D721Med (cell line): ENCODE measurements at places on chromosomes 5 and 9.

- peak; percentile 26 for DNase-seq
Measured at GRCh38 chr5:18281947-18282581, 647.8 kb downstream of the TAF11L14 start.

DNA sequence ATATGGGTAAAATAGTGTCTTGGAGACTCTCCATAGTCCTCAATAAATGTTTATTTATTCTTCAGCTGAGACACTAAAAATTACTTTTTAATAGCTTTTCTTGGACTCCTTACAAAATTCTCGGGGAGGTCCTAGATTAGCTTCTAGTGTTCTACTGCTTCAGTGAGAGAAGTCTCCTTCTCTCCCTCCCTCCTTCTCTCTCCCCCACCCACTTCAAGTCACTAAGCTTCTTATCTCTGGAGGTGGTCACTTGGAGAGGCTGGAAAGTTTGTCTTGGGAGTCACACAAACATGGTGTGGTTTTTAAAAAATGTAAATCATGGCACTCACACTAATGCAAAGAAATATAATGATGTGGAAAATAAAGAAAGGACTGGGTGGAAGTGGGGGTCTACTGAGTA is 64.1 kb downstream of the SEMA6A start:
- no peak for DNase-seq

DNA sequence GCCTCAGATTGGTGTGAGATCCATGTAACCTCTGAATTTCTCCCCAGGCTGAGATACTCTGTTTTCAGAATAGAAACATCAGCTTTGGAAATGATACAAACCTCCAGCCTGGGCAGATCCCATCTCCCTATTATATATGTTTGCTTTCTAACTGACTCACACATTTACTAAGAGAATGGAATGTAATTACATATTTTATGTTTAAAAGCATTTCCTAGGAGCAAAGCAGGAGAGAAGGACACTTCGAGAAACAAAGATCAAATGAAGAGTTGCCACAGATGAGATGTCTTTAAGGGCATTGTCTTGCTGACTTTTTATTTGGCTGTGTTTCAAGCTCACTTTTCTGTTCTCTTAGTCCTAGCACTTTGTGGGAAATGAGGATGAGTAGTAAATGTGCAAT is 96.3 kb downstream of the CDH18 start:
- no peak for DNase-seq

DNA sequence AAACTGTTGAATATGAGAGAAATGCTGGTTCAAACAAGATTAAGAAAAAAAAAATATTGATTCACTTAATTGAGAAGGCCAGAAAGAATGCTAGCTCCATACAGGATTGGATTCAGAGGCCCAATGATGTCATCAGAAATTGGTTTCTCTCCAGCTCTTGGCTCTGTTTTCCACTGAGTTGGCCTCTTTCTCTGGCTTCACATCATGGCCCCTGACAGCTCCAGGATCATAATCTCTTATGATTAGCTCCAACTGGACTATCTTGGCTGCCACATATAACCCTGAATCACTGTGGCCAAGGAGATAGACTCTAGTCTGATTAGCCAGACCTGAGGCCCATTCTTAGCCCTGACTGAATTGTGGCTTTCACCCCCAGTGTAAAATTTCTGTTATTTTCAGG is 244.7 kb upstream of the GRAMD2B start:
- no peak for DNase-seq

DNA sequence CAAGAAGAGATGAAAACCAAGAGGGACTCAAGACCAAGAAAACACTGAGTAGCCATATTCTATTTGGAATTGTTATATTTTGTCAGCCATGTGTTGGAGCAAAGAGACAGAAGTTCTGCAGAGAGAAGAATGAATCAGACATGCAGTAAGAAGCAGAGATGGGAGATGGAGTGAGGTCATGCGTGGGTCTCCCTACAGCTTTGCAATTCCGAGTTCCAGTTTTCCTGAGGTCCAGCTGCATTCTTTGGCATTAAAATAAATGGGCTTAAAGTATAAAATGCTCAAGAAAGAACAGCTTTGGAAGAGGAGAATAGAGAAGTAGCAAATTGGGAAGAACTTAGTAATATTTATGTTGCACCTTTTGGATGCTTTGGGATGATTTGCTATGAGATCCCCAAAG is 361.6 kb downstream of the NPR3 start:
- no peak for DNase-seq

- no peak for DNase-seq
Measured at GRCh38 chr5:25694801-25695200, 1050.0 kb upstream of the CDH10 start.

GRCh38 chr9:306907-307306 is 92.2 kb downstream of the DOCK8 start:
- no peak for DNase-seq

- DNase-seq = no peak
Measured at GRCh38 chr5:128629157-128629556, 91.1 kb upstream of the FBN2 start.

- no peak for DNase-seq
Measured at GRCh38 chr5:140118302-140118936, 4.5 kb downstream of the PURA start.

- no peak for DNase-seq
Measured at GRCh38 chr9:73347123-73347522, 195.5 kb downstream of the ANXA1 start.

DNA sequence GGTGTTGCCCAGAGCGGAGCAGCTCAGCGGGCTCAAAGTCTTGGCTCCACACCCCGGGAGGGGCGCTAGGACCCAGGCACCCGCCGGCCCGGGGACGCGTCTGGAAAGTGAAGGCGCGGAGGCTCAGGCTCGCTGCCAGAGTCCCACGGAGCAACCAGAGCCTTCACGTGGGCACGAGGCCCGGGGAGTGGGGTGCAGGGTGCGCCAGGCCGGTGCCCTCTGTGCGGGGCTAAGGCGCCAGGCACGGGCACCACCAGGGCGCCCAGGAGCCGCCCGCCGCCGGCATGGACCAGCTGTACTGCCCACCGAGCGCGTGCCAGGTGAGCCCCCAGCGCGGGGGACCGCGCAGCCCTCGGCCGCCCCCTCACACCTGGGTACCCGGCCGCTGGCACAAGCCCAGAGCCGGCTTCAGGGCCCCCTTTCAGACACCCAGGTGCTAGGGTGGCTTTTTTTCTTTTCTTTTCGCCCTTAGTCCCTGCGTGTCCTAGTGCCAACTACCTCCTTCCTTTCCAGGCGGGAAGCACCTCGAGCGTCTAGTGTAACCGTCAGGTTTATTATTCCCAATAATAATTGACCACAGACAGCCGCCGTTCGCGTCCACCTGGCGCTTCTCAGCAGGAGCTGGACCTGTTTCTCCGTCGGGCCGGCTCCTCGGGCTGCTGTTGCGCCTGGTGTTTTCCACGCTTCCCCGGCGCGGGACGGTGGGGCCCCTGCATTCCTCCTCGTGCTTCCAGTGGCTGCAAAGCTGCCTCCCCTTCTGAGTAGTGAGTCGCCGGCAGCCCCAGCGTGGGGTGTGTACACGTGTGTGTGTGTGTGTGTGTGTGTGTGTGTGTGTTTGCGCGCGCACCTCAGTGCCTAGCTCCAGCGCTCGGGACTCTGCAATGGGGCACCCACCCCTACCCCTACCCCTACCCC is 30.1 kb upstream of the PDE8B start:
- no peak for DNase-seq

DNA sequence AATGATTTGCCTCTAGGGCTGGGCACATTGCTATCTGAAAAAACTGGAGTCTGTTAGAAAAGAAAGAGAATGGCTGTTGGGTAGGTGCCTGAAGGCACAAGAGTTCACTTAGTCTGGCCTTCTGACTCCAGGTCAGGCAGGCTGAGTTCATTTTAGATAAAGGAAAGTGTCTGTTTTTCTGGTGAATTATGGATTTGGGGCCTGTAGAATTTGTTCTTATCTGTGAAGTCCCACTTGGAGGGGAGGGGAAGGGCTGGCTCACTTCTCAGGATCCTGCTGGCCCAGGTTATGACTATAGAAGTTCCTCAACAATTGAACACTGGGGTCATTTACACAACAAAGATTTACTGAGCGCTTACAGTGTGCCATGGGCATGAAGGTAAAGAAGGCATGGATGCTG is 11.5 kb upstream of the SEPTIN8 start:
- no peak for DNase-seq

DNA sequence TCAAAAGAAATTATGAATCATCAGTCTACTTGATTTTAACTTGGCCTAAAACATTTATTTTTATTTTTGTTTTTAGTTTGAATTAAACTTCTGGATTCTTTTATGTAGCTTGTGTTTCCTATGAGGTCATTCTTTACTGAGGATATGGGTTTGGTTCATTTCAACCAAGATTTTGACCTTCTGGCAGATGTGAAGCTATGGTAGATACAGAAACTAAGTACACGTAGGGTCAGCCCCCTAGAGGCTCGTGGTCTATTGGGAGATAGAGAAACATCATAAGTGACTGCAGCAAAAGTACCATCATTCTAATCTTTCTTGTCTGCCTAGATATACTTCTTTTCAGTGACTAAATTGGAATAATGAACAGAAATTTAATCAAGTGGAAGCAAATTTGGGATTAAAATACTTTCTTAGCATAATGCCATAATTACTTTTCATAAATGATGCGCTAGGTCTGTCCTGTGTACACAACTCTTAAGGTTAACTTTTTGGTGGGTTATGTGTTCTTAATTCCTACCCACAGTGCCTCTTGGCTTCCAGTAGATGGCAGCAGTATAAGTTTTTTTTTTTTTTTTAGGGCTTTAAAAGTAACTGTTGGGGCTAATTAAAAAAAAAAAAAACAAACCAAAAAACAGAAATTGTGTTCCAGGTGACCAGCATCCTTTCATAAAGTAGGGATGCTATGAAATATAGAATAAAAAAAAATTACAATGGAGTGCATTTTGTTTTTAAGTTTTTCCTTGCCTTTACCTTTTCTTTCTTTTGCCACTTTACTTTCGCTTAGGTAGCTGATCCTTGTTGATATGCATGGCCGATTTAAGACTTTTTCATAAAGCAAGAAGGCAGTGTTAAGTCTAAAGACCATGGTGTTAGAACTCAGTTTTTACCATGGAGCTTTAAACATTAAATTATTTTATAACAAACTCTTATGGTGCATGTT is 49.9 kb downstream of the LRRTM2 start:
- no peak for DNase-seq

- no peak for DNase-seq
Measured at GRCh38 chr9:106911951-106912350, 49.0 kb downstream of the ZNF462 start.

DNA sequence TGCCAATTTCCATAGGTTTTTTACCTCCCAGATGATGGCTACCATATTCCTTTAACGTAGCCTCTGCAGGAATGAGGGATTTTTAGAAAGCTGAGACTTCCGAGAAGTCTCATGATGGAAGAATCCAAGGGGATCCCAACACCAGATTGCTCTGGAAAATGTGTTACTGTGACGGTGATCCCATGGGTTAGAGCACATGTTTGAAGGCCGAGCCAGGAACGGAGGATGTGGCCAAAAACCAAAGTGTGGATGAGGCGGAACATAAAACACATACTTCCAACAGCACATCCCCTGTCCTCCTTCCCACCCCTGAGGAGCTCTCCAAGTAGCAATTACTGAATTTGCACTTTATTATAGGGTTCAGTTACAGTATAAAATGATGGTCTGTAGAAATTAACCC is 82.6 kb downstream of the GPR21 start:
- DNase-seq = no peak

DNA sequence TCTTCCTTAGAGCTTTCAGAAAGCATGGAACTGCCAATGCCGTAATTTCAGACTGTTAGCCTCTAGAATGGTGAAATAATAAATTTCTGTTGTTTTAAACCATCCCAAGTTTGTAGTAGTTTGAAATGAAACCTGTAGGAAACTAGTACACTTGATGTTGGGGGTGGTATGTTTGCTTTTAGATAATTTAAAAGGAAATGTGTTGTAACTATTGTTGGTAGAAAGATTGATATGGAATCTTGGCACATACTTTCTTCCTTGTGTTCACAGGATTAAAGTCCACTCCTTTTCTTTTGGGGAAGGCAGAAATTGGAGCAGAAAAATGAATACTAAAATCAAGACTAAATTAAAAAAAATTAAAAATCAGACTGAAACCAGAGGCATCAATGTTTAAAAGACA is 66.0 kb upstream of the ARRDC3 start:
- DNase-seq = no peak

- DNase-seq = no peak
Measured at GRCh38 chr5:5140479-5141338, 579 bp downstream of the ADAMTS16 start.

- no peak for DNase-seq
Measured at GRCh38 chr5:92518318-92518904, 1062.6 kb downstream of the NR2F1-AS1 start.

DNA sequence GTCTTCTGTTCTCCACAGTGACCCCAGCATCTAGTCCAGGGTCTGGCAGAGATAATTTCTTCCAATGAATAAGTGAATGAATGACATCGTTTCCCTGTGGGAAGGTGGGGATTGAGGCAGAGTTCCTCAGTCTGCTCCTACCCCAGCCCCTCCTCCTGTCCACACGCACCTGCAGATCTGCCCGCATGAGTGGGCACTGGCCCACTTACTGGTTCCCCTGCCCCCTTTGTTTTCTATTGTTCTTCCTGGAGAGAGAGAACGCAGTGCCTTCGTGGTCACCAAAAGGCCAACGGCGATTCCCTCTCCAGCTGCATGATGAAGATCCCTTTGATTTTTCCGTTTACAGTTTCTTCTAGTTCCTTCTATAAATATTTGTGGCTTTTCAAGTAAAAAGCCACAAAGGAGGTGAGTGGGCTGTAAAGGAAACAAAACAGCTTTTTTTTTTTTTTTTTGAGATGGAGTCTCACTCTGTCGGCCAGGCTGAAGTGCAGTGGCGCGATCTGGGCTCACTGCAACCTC is 5.8 kb upstream of the FPGS start:
- no peak for DNase-seq

- DNase-seq = no peak
Measured at GRCh38 chr9:123834218-123834888, 95.6 kb downstream of the DENND1A start.

GRCh38 chr9:76828447-76828846 is 64.2 kb downstream of the PCA3 start:
- DNase-seq = no peak

DNA sequence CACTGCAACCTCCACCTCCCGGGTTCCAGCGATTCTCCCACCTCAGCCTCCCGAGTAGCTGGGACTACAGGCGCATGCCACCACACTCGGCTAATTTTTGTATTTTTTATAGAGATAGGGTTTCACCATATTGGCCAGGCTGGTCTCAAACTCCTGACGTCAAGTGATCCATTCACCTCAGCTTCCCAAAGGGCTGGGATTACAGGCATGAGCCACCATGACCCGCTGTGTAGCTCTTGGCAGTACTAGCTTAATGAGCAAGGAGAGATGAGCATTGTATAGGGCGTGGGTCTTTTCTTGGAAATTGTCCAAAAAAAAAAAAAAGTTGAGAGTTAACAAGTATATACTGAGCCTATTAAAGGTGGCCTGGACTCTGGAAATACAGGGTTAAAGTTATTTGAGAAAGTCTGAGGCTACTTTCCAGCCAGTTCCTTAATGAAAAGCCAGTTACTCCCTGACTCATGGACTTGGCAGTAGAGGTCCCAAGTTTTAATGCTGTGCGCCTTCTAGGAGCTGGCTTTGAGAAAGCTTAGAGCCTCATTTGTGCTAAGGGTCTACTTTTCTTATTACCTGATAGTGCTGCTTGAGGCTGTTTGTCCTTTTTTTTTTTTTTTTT is 4.2 kb upstream of the FGF18 start:
- DNase-seq = no peak
